ENCODE measurements at places on chromosomes 12 and 14.

DNA sequence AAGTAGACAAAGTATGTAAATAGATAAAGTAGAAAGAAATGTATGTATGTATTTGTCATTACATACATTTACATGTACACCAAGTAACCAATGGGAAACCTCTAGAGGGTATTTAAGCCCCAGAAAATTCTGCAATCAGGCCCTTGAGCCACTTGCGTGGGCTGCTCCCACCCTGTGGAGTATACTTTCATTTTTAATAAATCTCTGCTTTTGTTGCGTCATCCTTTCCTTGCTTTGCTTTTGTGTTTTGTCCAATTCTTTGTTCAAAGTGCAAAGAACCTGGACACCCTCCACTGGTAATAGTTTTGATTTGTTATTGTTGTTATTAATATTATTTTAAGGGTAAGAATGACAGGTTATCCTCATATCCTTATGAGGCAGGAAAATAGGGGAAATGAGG, 21.8 kb downstream of the CAPS2 start:
- no peak for DNase-seq

GRCh38 chr12:111685322-111685810, 390 bp downstream of the BRAP start:
- no peak for DNase-seq

- no peak for DNase-seq
These were observed 100.4 kb upstream of the FGD4 start for GRCh38 chr12:32298917-32299316.

GRCh38 chr14:59847711-59848110, 22.9 kb downstream of the RTN1 start:
- DNase-seq: no peak

- peak; percentile 47 for DNase-seq
These were observed 14.4 kb upstream of the CD27 start for GRCh38 chr12:6430124-6430989.

- DNase-seq: peak; percentile 89
These were observed at the start of gene SNRPF for GRCh38 chr12:95858451-95859343. TSS of gene SNRPF (plus strand) at chr12:95858952. CDS start at chr12:95859074, 122 bp downstream.

DNA sequence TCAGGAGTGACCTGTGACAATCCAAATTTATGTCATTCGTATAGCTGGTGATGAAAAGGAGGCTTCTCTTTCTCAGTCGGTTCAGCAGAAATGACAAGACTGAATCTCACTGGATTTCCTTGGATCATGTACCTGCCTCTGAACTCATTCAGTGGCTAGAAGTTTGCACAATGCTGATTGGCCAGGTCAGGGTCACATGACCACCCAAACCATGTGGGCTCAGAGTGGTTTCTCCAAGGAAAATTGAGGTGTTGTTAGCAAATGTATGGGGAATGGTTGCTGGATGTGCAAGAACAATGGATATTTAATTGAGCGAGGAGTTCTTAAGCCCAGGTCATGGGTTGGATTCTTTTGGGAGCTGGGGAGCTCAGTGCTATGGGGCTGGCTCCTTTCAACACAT, 227.5 kb downstream of the AACS start:
- no peak for DNase-seq

DNA sequence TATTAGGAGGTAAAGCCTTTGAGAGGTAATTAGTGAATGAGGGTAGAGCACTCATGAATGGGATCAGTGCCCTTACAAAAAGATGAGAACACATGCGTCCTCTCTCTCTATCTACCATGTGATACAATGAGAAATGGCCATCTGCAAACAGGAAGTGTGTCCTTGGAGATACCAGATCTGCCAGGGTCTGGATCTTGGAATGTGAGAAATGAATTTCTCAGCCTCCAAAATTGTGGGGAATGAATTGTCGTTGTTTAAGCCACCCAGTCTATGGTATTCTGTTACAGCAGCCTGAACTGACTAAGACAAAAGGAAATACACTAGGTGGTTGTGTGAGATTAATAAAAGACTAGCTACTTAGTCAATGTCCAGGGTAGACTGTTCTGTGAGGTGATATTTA, 366.6 kb downstream of the NELL2 start:
- no peak for DNase-seq

GRCh38 chr12:121812921-121813896, 9.4 kb downstream of the SETD1B start:
- DNase-seq: no peak

- no peak for DNase-seq
These were observed 12.0 kb downstream of the TMTC1 start for GRCh38 chr12:29771786-29772185.

- DNase-seq: peak; percentile 17
These were observed 6.2 kb downstream of the FOXJ2 start for GRCh38 chr12:8038659-8039114.

DNA sequence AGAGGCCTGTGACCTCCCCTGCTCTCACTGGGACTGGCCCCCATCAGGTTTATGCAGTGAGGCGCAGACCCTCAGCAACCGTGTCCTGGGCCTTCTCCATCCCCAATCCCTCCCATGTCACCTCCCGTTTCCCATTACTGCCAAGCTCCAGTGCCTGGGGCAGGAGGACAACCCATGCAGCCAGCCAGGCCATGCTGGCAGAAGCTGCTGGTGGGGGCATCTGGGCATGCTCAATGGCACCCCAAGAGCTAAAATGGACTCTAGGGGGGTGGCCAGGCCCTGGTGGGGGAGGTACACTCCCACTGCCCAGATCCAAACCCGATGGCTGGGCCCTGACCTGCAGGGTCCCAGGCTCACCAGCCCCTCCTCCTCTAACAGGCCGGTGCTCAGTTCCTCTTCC, 20.5 kb upstream of the GPR132 start:
- no peak for DNase-seq

DNA sequence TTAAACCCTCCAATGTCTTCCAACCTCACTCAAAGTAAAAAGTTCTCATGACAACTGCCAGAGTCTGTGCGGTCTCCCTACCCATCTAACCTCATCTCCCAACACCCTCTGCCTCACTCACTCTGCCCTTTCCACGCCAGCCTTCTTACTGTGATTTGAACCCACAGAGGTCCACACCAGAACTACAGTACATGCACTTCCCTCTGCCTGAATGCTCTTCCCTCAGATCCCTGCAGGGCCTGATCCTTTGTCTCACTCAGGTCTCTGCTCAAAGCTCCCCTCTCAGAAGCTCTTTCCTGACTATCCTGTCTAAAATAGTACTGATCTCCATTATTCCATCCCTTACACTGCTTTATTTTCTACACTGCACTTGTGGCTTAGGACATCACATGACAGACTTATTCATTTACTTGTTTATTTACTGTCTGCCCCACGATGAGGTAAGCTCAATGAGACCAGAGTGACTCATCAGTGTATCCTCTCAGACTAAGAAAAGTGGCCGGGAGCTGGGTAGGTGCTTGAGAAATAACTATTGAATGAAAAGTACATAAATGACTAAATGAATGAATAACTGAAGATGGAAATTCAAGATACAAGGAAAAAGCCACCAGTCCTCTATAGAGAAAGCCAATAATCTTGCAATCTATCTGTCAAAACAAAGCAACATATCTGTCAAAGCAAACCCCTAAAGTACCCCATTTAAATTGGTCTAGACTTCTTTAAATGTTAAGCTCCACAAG, 17.1 kb downstream of the POMT2 start:
- peak; percentile 34 for DNase-seq

- no peak for DNase-seq
These were observed 689.6 kb upstream of the FOXG1 start for GRCh38 chr14:28077021-28077420.

GRCh38 chr12:4900327-4900726, 9.4 kb upstream of the KCNA1 start:
- DNase-seq: no peak

DNA sequence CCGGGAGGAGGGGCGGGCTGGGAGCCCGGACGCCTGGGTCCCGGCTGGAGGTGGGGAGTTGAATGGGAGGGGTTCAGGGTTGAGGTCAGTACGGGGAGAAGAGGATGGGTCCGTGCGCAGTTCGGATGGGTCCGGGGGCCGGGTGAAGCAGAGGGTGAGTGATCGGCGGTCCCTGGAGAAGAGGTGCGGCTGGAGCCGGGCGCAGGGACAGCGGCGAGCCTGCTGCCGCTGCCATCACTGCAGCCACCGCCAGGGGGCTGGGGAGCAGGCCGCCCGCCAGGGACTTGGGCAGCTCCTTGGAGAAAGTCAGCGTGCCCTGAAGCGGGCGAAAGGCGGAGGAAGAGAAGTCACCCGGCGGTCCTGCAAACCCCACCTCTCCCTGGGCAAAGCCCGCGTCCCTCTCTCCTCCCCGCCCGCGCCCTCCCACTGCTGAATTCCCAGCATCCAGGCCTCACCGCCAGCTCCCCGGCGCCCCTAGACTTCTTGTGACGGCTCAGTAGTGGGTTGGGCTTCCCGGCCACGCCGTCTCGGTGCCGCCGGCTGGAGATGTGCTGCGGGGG, 6.0 kb upstream of the GPR84 start:
- DNase-seq: no peak

GRCh38 chr12:9325471-9325870, 117.3 kb upstream of the PZP start:
- DNase-seq: no peak

- no peak for DNase-seq
These were observed 129.5 kb downstream of the ETV6 start for GRCh38 chr12:11778713-11779685.

GRCh38 chr14:55097881-55098560, 31.0 kb upstream of the LGALS3 start:
- peak; percentile 59 for DNase-seq

GRCh38 chr12:92546635-92547348, 156.0 kb upstream of the PLEKHG7 start:
- DNase-seq: no peak

- DNase-seq: no peak
These were observed 38.5 kb downstream of the NFKBIA start for GRCh38 chr14:35366056-35366451.

DNA sequence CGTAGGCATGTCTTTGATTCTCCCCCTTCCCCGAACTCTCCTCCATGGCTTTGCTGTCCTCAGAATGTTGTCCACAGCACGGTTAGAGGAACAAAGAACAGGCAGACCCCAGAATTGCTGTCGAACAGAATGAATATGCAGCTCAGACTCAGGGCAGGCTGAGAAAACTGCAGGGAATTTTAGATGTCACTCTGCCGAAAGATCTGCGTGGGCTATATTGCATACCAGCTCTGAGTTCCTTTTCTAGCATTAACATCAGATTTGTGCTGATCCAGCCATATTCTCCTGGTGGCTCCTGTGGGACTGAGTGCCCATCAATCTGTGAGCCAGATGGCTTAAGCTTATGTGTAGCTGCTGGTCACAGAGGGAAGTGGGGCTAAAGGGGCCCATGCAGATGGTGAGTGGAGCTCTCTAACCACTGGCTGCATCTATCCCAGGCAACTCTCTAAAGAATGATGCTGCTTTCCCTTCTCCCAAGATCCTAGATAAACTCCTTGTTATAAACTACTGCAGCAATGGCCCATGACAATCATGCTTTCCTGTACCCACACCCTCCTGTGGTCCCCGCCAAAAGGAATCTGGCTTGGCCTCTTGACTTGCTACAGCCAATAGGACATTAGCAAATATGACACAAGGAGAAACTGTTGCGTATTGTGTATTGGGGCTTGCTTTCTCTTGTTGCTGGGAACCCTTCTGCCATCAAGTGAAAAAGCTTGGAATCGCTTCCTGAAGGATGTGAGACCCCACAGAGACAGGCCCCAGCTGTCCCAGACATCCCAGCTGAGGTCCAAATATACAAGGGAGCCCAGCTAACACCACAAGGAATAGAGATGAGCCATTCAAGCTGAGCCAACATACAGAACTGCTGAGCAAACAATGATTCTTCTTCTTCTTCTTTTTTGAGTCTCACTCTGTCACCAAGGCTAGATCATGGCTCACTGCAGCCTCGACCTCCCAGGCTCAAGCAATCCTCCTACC, 101.3 kb downstream of the FOXN3 start:
- DNase-seq: no peak

GRCh38 chr14:58258156-58258555, 13.5 kb downstream of the PSMA3 start:
- no peak for DNase-seq

DNA sequence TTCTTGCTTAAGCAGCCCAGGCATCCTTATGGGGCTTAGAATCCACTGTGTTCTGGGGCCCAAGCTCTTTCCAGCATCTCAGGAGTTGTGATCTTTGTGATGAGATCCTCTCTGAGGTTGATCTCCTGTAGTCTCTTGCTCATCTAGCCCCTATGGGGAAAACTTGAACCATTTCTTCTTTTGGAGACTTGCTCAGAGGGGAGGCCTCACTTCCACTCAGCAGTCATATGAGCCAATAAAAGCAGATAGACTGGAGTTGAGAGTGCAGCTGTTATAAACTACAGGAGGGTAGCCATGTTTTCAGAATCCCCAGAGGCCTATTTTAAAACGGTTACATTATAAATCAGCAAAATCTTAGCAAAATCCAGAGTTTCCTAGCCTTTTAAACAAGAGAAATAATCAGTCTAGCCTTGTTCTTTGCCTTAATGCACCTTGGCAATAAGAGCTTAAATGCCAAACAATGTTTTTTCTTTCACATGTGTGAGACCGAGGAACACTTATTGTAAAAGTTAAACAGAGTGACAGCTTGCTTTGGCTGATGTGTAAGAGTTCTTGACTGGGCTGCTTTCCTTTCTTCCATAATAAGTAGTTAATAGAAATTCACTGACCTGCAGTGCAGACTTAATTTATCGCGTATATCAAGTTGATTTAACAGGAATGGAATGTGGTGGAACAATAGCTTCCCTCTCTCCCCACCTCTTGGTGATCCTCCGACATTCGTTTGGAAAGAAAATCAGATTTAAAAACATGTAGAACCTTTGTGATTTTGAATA, 168.3 kb downstream of the NEDD1 start:
- no peak for DNase-seq

- no peak for DNase-seq
These were observed 18.9 kb upstream of the ATP5MC2 start for GRCh38 chr12:53694756-53695151.

GRCh38 chr14:70257526-70257925, 68.8 kb upstream of the SLC8A3 start:
- DNase-seq: no peak

DNA sequence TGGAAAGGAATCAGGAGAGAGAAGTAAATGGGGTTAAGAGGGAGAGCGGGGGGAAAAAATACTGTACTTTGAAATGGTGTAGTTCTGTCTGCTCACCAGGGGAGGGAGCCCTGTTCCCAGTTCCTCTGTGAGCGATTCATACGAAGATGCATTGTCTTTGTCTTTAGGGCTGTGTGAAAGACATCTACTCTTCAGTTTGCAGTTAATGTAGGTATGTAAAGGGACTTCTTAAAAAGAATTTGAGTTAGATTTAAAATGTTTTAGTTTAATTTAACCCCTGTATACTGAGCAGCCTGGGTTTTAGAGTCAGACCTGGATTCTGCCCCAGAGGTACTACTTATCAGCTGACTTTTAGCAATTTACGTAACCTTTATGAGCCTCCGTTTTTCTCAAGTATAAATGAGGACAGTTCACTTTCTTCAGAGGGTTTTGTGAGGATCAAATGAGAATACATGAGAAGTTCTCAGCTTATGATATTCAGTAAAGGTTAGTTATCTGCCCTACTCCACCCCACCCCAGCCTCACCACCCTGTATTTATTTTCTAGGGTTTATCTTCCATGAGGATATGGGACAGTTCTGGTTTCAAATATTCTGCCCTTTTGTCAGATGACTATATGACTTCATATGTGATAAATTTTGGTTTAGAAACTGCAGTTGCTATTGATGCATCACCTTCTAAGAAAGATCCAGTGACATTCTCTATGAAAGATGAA, 82.5 kb upstream of the EVL start:
- DNase-seq: peak; percentile 39

- DNase-seq: no peak
These were observed 767 bp upstream of the KCNMB4 start for GRCh38 chr12:70365398-70365647.

- DNase-seq: peak; percentile 90
These were observed at the start of gene SMARCC2 for GRCh38 chr12:56189099-56189917. TSS of gene SMARCC2 (minus strand) at chr12:56189483. CDS start at chr12:56189461, 22 bp downstream.

Data from stimulated activated naive CD4-positive, alpha-beta T cell treated with Interleukin-2 at 50 U/mL for 16 hours (primary cell).